Ureter (tissue), 1 donor: ENCODE measurements at places on chromosomes 16 and 17. TPM values are rescaled to one million over a fixed set of nuclear protein-coding genes. Genes with fewer than 3 reads are reported as not detected.
A peak's percentile ranks its signal among the peaks of the same experiment; 100 is the strongest.

GRCh38 chr17:378068-378467, 25.5 kb upstream of the RPH3AL start:
- no peak for DNase-seq

DNA sequence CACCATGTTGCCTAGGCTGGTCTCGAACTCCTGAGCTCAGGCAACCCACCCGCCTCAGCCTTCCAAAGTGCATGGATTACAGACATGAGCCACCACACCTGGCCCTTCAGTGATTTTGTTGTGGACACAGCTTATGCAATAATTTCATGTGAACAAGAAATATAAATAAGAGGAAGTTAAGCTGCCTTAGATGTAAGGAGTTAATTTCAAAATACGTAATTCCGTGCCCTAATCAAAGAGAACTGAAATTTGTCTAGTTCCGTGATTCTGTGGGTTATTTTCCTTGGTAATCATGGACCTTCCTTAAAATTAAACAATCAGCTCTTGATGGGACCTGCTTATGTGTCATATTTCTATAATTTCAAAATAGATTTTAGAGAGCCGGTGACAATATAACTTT, 11.9 kb downstream of the TVP23A start:
- no peak for DNase-seq

- DNase-seq, result peak; percentile 70
Measured at GRCh38 chr17:66727634-66728570, 107.0 kb upstream of the CACNG5 start.

EXOC3L1 gene
- total RNA-seq, result 5.2 TPM

PRR11 gene
- 1.0 TPM for total RNA-seq

DNA sequence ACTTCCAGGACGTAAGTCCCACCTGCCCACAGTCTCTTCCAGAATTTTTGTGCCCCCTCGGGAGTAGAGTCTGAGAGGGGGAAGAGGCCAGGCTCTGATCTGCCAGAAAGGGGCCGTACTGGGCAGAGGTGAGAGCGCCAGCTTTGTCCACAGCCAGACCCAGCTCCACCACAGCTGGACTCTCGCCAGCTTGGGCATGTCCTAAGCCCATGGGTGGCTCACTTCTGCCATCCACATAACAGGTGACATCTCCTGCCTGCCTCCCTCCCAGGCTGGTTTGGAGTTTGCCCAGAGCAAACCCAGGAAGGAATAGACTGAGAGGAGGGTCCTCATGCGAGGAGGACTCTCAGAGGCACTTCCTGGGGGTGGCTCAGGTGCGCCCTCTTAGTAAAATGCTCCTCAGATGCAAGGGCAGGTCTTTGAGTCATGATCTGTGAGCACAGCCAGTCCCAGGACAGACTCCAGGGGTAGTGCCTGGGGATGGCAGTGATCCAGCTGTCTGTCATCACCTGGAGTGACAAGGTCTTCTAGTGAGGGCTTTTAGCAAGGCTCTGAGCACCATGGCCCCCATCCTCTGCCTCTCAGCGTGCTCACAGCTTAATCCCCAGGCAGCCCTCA, 89.2 kb downstream of the AMFR start:
- DNase-seq, result no peak

CIAO2B gene
- total RNA-seq, result 71.8 TPM

SLC5A11 gene
- total RNA-seq, result 0.70 TPM

CENPX gene
- 58.5 TPM for total RNA-seq

DNA sequence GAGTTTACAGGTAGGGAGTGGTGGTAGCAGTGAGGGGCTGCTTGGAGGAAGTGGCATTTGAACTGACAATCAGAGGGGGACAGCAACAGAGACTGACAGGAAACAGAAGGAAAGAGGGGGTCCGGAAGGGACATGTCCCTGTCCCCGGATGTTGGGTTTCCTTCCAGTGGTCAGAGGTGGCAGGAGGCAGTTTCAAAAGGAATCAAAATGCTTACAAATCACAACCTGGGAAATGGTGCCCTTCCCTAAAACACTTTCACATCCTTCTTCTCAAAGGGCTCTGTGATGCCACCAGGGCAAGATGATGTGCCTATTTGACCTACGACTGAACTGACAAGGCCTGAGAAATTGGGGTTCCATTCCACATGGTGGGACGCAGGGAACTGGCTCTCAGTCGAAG, 19.7 kb downstream of the ADGRG1 start:
- DNase-seq, result no peak

DNA sequence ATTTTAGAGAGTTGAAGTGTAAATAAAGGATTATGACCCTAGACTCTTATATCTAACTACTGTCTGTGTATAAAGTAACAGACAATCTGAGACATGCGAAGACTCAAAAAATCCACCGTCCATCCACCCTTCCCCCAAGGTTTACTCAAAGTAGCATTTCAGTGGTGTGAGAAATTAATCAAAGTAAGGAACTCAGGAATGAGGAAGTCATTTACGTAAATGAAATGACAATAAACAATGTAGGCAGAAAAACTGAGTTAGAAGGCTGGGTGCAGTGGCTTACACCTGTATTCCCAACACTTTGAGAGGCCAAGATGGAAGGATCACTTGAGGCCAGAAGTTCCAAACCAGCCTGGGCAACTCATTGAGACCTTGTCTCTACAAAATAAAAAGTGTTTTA, 19.8 kb upstream of the NTN1 start:
- no peak for DNase-seq

- DNase-seq, result no peak
Measured at GRCh38 chr17:65103896-65104295, 33.3 kb upstream of the RGS9 start.

DNA sequence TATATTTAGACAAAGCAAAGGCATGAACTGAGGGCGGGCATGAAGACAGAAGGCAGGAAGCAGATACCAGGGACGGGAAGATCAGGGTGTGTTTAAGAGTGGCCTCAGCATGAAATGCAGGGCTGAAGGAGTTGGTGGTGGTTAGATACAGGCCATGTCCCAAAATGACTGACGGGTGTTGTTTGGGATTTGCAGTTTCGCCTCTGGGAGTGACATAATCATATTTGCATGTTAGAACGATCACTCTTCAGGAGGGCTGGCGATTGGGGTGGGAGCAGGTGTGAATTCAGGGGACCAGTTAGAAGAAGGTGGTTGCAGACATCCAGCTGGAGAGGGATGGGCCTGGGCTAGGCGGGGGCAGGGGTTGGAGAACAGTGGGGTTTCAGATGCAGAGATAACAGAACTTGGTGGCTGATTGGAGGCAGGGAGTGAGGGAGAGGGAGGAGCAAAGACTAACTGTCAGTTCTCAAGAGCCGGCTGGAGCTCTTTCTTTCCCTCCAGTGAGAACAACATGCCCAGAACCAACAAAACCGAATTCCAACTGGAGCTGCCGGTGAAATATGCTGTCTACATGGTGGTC, 27.2 kb upstream of the ITGAX start:
- DNase-seq, result no peak

SLFN13 gene
- total RNA-seq, result 7.9 TPM

GRCh38 chr16:2147378-2147777, 1.0 kb upstream of the RAB26 start:
- DNase-seq, result no peak

DNA sequence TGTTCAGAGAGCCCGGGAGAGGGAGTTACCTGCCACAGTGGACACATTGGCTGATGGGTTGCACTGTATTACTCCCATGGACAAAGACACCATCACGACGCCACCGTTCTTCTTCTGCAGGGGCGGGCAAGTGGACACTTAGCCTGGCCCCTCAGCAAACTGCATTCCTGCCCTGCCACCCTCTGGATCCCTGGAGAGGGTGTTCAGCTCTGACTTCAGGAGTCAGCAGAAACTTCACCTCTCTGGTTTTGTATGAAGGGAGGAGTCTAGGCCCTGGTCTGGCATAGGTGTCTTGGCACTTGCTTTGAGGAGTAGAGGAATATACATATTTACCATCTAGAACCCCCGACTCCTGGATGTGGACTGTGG, 9.3 kb downstream of the DPEP2 start:
- no peak for DNase-seq

CD79B gene
- total RNA-seq, result 12.5 TPM

GRCh38 chr16:82761236-82761635, 134.5 kb downstream of the CDH13 start:
- peak; percentile 54 for DNase-seq

CMTM2 gene
- not detected for total RNA-seq

- no peak for DNase-seq
Measured at GRCh38 chr17:17704931-17705330, 23.7 kb downstream of the RAI1 start.

- DNase-seq, result peak; percentile 85
Measured at GRCh38 chr16:88651276-88651988, 579 bp upstream of the CYBA start.

DNA sequence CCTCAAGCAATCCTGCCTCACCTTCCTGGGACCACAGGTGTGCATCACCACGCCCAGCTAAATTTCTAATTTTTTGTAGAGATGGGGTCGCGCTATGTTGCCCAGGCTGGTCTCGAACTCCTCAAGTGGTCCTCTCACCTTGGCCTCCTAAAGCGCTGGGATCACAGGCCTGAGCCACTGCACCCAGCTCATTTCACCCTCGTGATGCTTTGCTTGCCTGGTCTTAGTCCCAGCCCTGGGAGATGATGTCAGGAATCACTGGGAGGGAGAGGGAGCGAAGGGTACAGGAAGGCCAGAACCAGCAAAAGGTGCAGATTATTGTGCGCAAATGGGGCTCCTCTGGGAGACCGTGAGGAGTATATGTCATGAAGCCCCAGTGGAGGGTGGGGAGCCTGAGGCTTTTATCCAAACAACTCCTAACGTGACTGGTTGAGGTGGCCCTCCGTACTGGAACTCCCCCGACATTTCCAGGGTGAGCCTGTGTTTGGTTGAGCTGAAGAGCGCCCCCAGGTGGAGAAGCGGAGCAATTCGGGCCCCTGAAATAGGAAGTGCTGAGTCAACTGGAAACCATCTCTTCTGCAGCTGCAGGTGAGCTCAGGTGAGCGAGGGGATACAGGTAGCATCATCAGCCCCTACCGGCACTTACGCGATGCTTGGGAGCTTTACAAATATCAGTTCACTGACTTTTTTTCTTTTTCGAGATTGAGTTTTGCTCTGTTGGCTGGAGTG, 41.2 kb upstream of the HAPSTR1 start:
- no peak for DNase-seq

DNA sequence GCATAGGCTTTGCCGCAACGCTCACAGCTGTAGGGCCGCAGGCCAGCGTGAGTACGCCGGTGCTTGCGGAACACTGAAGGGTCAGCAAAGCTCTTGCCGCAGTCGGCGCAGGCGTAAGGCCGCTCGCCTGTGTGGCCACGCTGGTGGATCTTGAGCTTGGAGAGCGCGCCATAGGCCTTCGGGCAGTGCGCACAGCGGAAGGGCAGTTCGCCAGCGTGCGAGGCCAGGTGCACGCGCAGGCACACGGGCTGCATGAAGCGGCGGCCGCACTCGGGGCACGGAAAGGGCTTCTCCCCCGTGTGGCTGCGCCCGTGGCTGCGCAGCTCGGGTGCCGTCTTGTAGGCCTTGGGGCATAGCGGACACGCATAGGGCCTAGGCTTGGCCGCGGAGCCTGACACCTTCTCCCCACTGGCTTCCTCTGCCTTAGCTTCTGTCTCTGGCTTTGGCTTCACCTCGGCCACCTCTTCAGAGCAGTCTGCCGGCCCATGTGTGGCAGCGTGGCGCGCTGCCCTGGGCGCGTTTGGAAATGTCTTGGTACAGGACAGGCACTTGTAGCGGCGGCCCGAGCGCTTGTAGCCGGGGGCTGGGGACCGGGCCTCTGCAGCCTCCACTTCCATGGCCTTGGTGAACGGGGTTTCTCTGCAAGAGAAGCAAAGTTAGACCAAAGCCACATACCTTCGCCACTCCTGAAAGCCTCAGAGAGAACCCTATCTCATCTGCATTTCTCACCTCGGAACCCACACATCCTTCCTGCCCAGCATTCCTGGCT, 10.0 kb downstream of the ZNF668 start:
- DNase-seq, result no peak
